Trophoblast cell (in vitro differentiated cells and primary cell): ENCODE measurements at places on chromosomes 5 and 9.

- no peaks in the 10 kb centered on the region for H3K4me1 ChIP-seq
- H3K27ac ChIP-seq = no peak overlapping the region
- H3K27me3 ChIP-seq = no peaks in the 10 kb centered on the region
- H3K36me3 ChIP-seq = no peaks in the 10 kb centered on the region
Measured at GRCh38 chr5:126234563-126235195, 188.5 kb upstream of the GRAMD2B start.

DNA sequence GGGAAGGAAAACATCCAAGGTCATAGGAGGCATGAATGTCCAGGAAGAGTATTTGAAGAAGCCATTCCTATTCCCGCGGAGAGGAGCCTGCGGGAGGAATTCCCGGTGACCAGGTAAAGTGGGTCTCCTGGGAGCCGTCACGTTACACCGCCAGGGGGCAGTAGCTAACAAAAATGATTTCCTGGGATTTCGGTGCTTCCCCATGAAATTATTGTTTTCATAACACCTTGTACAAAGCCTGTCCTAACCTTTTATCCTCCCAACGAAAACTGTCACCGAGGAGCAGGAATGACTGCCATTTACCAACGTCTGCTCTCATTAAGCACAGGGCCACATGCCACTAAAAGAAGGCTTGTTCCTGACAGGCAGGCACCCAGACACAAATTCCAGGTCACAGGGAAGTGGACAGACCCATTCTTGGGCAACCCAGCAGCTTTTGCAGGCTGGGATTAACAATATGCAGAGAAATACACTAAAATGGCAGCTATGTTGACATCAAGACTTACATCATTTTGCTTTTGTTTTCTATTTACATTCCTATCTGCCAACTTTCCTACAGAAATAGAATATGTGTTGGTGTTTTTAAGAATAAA, 41.2 kb upstream of the CTSL start:
- H3K36me3 ChIP-seq = peaks cover 13% of the 10 kb centered on the region
- H3K4me3 ChIP-seq = no peak overlapping the region
- DNase-seq = peak; percentile 81

GRCh38 chr9:79572608-79573411, 1.0 kb downstream of the TLE4 start:
- H3K27me3 ChIP-seq = no peaks in the 10 kb centered on the region
- H3K4me3 ChIP-seq = peak overlapping the region; percentile 95
- DNase-seq = peak; percentile 50
- H3K27ac ChIP-seq = peak overlapping the region; percentile 89
- H3K4me1 ChIP-seq = no peaks in the 10 kb centered on the region

GRCh38 chr9:97903177-97903576, 19.1 kb downstream of the TRMO start:
- H3K27ac ChIP-seq = no peak overlapping the region
- H3K36me3 ChIP-seq = peaks cover 3% of the 10 kb centered on the region
- H3K4me3 ChIP-seq = no peak overlapping the region

- no peak for DNase-seq
- H3K27me3 ChIP-seq = no peaks in the 10 kb centered on the region
- H3K4me3 ChIP-seq = no peak overlapping the region
- H3K36me3 ChIP-seq = peaks cover 4% of the 10 kb centered on the region
Measured at GRCh38 chr9:123089790-123090189, 56.3 kb downstream of the GPR21 start.

GRCh38 chr9:101481261-101481660, 45.7 kb upstream of the ALDOB start:
- no peak for DNase-seq
- peaks cover 6% of the 10 kb centered on the region for H3K27me3 ChIP-seq
